ENCODE measurements at places on chromosomes 16 and 17.

DNA sequence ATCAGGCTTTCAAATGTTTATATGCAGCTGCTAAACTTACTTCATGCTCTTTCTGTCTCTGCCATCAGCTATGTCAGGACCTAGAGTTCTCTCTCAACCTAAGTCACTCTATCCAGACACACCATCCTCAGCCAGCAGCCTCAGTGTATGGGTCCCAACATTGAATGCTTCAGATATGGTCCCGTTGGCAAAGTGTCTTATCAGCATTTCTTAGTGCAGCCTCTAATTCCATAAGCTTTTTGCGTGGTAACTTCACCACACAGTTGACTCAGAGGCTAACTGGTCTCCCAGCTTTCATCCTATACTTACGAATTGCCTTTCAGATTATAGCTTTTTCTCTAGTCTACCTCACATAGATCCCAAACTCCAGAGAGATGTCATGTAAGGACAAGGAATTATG is 402.9 kb upstream of the EEF2KMT start:
- no peaks in the 10 kb centered on the region for H3K36me3 ChIP-seq
- no peak overlapping the region for H3K4me3 ChIP-seq
- H3K27ac ChIP-seq = no peak overlapping the region
- no peaks in the 10 kb centered on the region for H3K27me3 ChIP-seq
- no peak for DNase-seq

- no peaks in the 10 kb centered on the region for H3K27me3 ChIP-seq
- H3K27ac ChIP-seq = peak overlapping the region; percentile 30
- peak; percentile 84 for DNase-seq
Measured at GRCh38 chr16:27239906-27240655, 28.5 kb downstream of the NSMCE1 start.

- peaks cover 52% of the 10 kb centered on the region for H3K4me1 ChIP-seq
- no peak for DNase-seq
- no peaks in the 10 kb centered on the region for H3K27me3 ChIP-seq
- H3K36me3 ChIP-seq = no peaks in the 10 kb centered on the region
Measured at GRCh38 chr17:64216000-64216337, 47.1 kb downstream of the TEX2 start.

DNA sequence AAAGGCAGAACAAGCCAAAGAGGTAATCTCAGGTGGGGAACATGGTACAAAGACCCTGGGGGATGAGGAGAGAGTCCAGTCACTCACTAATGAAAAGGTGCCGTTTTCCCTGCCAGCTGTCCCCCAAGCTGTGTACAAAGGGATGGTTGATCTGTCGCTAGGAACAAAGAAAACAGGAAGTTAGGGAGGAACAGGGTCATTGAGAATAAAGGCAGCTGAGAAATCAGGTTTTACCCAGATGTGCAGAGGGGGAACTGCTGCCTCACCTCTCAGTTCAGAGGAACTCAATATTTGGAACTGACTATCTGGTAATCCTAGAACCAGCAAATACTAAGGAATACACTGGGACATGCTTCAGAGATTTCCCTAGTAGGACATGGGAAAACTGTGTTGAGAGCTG is 1.5 kb downstream of the RSKR start:
- H3K27me3 ChIP-seq = no peaks in the 10 kb centered on the region
- no peak for DNase-seq
- H3K4me3 ChIP-seq = no peak overlapping the region
- no peak overlapping the region for H3K27ac ChIP-seq
- H3K4me1 ChIP-seq = no peaks in the 10 kb centered on the region
- peaks cover 40% of the 10 kb centered on the region for H3K36me3 ChIP-seq

- DNase-seq = no peak
- no peak overlapping the region for H3K4me3 ChIP-seq
- peak overlapping the region; percentile 1 for H3K27ac ChIP-seq
- H3K36me3 ChIP-seq = no peaks in the 10 kb centered on the region
Measured at GRCh38 chr17:50588391-50589049, 28.0 kb downstream of the CACNA1G start.

GRCh38 chr17:40524243-40524965 is 23.0 kb upstream of the TNS4 start:
- H3K4me3 ChIP-seq = no peak overlapping the region
- peaks cover 56% of the 10 kb centered on the region for H3K4me1 ChIP-seq

DNA sequence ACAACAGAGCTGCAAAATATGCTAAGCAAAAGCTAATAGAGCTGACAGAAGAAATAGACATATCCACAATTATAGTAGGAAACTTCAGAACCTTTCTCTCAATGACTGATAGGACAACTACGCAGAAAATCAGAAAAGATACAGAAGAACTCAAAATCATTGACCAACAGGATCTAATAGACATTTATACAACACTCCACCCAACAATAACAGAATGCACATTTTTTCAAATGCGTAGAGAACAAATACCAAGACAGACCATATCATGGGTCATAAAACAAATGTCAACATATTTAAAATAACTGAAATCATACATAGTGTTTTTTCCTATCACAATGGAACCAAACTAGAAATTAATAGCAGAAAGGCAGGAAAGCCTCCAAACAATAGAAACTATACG is 237.4 kb downstream of the C16orf78 start:
- no peak overlapping the region for H3K27ac ChIP-seq
- DNase-seq = no peak
- H3K4me1 ChIP-seq = no peaks in the 10 kb centered on the region
- no peaks in the 10 kb centered on the region for H3K36me3 ChIP-seq
- H3K4me3 ChIP-seq = no peak overlapping the region
- H3K27me3 ChIP-seq = no peaks in the 10 kb centered on the region

GRCh38 chr17:55743103-55743679 is 7.7 kb upstream of the PCTP start:
- H3K4me3 ChIP-seq = no peak overlapping the region
- no peaks in the 10 kb centered on the region for H3K27me3 ChIP-seq
- no peak for DNase-seq
- H3K36me3 ChIP-seq = no peaks in the 10 kb centered on the region
- no peaks in the 10 kb centered on the region for H3K4me1 ChIP-seq

GRCh38 chr17:44769230-44769629 is 10.4 kb downstream of the ADAM11 start:
- no peak overlapping the region for H3K27ac ChIP-seq
- DNase-seq = no peak
- no peak overlapping the region for H3K4me3 ChIP-seq
- no peaks in the 10 kb centered on the region for H3K36me3 ChIP-seq

- no peaks in the 10 kb centered on the region for H3K36me3 ChIP-seq
- H3K27ac ChIP-seq = no peak overlapping the region
- H3K4me1 ChIP-seq = peaks cover 46% of the 10 kb centered on the region
- no peak for DNase-seq
- no peak overlapping the region for H3K4me3 ChIP-seq
Measured at GRCh38 chr17:19390951-19391350, 4.0 kb upstream of the MFAP4 start.
